Sigmoid colon (tissue), 7 donors: ENCODE measurements at places on chromosomes 2 and 18. TPM values are rescaled to one million over a fixed set of nuclear protein-coding genes. Genes with fewer than 3 reads are reported as not detected.

Gene ASB3
- 21.0 TPM for total RNA-seq

DNA sequence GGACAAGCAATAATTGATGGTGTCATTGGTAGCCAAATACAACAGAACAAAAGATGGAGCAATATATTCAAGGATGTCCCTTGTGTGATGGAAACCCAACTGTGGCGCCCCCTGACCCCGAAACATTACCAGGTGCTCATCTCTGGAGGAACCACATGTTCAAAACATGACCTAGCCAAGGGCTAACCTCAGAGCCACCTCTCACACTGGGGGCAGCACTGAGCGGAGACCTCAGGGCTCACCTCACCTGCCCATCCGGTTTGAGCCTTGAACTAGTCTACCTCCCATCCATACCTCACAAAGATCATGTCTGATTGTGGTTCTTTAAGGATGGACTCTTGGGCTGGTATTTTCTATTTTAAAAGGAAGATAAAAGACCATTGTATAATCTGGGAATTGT is 314.4 kb upstream of the CDH7 start:
- no peak overlapping the region for H3K4me3 ChIP-seq
- no peaks in the 10 kb centered on the region for H3K36me3 ChIP-seq

Gene PJVK
- total RNA-seq, result 3.0 TPM

GRCh38 chr18:36296650-36297416 is 680 bp upstream of the FHOD3 start:
- H3K4me3 ChIP-seq, result peak overlapping the region; percentile 82
- H3K4me1 ChIP-seq, result peaks cover 21% of the 10 kb centered on the region
- no peaks in the 10 kb centered on the region for H3K36me3 ChIP-seq
- peak; percentile 78 for DNase-seq

GRCh38 chr2:133608291-133608690 is 40.0 kb upstream of the NCKAP5 start:
- DNase-seq, result no peak
- no peaks in the 10 kb centered on the region for H3K27me3 ChIP-seq
- H3K4me3 ChIP-seq, result no peak overlapping the region

Gene TRIM43
- total RNA-seq, result not detected

GRCh38 chr18:3867864-3868311 is 417.9 kb downstream of the TGIF1 start:
- H3K36me3 ChIP-seq, result no peaks in the 10 kb centered on the region
- no peak overlapping the region for H3K27ac ChIP-seq
- no peak for DNase-seq
- H3K27me3 ChIP-seq, result no peaks in the 10 kb centered on the region
- H3K4me3 ChIP-seq, result no peak overlapping the region

Gene DNAJC5G
- total RNA-seq, result not detected

Gene C2orf80
- total RNA-seq, result not detected

Gene UGT1A10
- total RNA-seq, result not detected
